ENCODE measurements at places on chromosomes 4 and X.

DNA sequence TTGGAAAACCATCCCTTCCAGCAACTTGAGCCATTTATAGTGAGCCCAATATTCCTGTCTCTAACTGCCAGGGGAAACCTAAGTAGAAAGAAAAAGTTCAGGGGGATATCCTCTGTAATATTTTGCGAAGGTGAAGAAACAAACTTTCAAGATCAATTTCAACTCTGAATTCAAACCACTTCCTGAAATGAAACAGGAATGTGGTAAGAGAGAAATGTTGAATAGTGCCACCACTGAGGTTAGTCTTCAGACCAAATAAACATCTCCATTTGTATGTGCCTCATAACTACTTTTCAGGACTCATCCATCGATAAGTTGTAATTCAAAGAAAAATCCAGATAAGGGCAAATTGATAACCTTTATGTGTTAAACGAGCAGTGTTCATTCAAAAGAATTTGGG lies 128.7 kb downstream of the GABRB1 start:
- H3K4me3 ChIP-seq: no peak overlapping the region
- ATAC-seq: no peak
- H3K27me3 ChIP-seq: no peaks in the 10 kb centered on the region
- H3K36me3 ChIP-seq: no peaks in the 10 kb centered on the region

- no peaks in the 10 kb centered on the region for H3K27me3 ChIP-seq
- no peak for ATAC-seq
- no peaks in the 10 kb centered on the region for H3K4me1 ChIP-seq
- H3K27ac ChIP-seq: no peak overlapping the region
- no peaks in the 10 kb centered on the region for H3K36me3 ChIP-seq
These were observed 56.4 kb downstream of the PGRMC1 start for GRCh38 chrX:119292445-119292844.

- H3K4me1 ChIP-seq: no peaks in the 10 kb centered on the region
- no peaks in the 10 kb centered on the region for H3K36me3 ChIP-seq
- H3K4me3 ChIP-seq: no peak overlapping the region
- no peak for ATAC-seq
These were observed 6.6 kb upstream of the PDCL2 start for GRCh38 chr4:55598641-55599040.

DNA sequence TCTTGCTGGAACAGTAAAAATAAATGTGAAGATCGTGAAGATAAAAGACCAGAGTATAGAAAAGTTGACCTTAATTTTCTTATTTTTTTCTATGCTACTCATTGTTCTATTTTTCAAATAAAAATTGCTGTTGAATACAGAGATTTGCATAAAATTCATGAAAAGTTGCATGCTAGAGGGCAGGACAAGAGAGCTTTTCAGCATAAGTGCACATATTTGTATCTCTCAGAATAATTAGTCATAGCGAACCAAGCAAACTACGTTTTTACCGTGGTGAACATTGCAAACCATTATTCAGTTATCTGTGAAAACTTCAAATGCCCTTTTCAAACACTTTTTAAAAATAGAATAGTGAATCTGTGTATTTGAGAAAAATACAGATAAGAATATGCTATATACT lies 26.4 kb upstream of the AFF2 start:
- H3K4me1 ChIP-seq: no peaks in the 10 kb centered on the region
- no peaks in the 10 kb centered on the region for H3K27me3 ChIP-seq
- no peak overlapping the region for H3K4me3 ChIP-seq
- H3K27ac ChIP-seq: no peak overlapping the region

DNA sequence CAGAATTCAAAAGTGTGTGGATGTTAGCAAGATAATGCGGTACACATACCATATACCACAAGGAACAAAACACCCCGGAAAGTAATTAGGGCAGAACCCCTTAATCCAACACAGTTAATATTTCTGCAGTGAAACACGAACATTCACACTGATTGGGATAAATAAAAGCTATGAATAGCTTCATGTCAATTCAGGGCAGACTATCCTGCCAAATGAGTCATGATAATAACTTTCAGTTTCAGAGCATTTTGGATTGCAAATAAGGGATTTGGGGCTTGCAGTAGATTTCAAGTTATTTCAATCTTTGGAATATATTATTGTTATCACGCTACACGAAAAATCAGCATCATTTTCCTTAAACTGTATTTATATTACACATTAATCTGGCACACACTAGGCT lies 24.3 kb downstream of the IRF2 start:
- H3K4me3 ChIP-seq: no peak overlapping the region
- ATAC-seq: no peak
- no peaks in the 10 kb centered on the region for H3K36me3 ChIP-seq
- no peak overlapping the region for H3K27ac ChIP-seq
- H3K4me1 ChIP-seq: peaks cover 48% of the 10 kb centered on the region
- no peaks in the 10 kb centered on the region for H3K27me3 ChIP-seq

DNA sequence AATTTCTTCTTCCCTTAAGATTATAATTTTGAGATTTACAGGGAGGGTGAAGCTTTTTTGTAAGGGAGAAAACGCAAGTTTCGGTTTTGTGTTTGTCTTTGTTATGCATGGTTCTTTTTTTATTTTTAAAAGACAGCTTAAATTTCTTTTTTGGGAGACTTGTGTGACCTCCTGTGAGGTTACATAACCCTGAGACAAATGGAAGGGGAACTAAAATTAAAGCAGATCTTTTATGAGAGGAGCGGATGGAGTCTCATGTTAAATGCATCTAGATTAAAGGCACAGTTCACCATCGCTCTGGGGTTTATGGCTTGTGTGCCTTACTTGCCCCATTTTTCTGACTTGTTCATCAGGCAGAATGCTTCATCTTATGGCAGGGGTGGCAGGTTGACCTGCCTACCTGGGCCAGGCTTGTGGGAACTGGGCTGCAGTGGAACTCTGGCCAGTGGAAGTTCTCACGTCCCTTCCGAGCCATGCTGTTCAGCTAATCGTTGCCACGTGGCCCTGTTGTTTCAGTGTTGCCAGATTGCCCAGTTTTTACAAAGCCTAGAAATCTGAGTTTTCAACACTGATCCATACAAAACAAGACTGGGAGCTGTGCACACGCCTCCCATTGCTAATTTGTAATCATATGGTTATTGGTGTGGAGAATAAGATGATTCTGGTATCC lies 291.8 kb downstream of the ARHGAP10 start:
- no peak for ATAC-seq
- peaks cover 2% of the 10 kb centered on the region for H3K4me1 ChIP-seq
- no peak overlapping the region for H3K4me3 ChIP-seq
- no peak overlapping the region for H3K27ac ChIP-seq
- peaks cover 18% of the 10 kb centered on the region for H3K36me3 ChIP-seq

DNA sequence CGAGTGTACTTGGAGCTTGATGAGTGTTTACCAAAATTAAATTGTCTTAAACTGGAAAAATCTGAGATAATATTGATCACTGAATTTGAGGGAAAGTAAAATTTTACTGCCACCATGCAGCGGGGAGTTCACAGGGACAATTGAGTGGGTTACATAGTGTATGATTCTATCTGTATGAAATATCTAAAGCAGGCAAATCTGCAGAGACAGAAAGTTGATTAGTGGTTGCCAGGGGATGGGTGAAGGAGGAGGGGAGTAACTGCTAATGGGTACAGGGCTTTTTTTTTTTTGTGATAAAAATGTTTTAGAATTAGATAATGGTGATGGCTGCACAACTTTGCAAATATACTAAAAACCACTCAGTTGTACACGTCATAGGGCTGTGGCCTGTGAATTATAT lies 35.4 kb upstream of the PDLIM3 start:
- no peak overlapping the region for H3K4me3 ChIP-seq
- H3K27ac ChIP-seq: peak overlapping the region; percentile 92
- no peaks in the 10 kb centered on the region for H3K27me3 ChIP-seq
- H3K36me3 ChIP-seq: no peaks in the 10 kb centered on the region
- no peak for ATAC-seq
- H3K4me1 ChIP-seq: peaks cover 55% of the 10 kb centered on the region

GRCh38 chr4:10747186-10747585 lies 62.6 kb upstream of the CLNK start:
- H3K36me3 ChIP-seq: no peaks in the 10 kb centered on the region
- no peak for ATAC-seq
- no peak overlapping the region for H3K4me3 ChIP-seq
- peak overlapping the region; percentile 12 for H3K27ac ChIP-seq

GRCh38 chrX:137915466-137915865 lies 349.5 kb downstream of the ZIC3 start:
- H3K4me1 ChIP-seq: no peaks in the 10 kb centered on the region
- no peaks in the 10 kb centered on the region for H3K27me3 ChIP-seq

- no peaks in the 10 kb centered on the region for H3K4me1 ChIP-seq
- no peaks in the 10 kb centered on the region for H3K27me3 ChIP-seq
- H3K4me3 ChIP-seq: no peak overlapping the region
- no peak overlapping the region for H3K27ac ChIP-seq
- H3K36me3 ChIP-seq: no peaks in the 10 kb centered on the region
- ATAC-seq: no peak
These were observed 290.9 kb upstream of the TACR3 start for GRCh38 chr4:104010722-104011121.

GRCh38 chrX:41779941-41780340 lies 56.0 kb downstream of the GPR82 start:
- H3K36me3 ChIP-seq: no peaks in the 10 kb centered on the region
- no peak for ATAC-seq
- no peaks in the 10 kb centered on the region for H3K4me1 ChIP-seq
- H3K27me3 ChIP-seq: no peaks in the 10 kb centered on the region

DNA sequence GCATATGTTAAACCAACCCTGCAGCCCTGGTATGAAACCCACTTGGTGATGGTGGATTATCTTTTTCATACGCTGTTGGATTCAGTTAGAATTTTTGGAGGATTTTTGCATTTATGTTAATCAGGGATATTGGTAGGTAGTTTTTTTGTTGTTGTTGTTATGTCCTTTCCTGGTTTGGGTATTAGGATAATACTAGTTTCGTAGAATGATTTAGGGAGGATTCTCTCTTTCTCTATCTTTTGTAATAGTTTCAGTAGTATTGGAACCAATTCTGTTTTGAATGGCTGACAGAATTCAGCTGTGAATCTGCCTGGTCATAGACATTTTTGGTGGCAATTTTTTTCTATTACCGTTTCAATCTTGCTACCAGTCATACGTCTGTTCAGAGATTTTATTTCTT lies 305.4 kb downstream of the IDS start:
- H3K27ac ChIP-seq: no peak overlapping the region
- no peak for ATAC-seq
- no peaks in the 10 kb centered on the region for H3K4me1 ChIP-seq
- H3K27me3 ChIP-seq: no peaks in the 10 kb centered on the region
- H3K36me3 ChIP-seq: no peaks in the 10 kb centered on the region

DNA sequence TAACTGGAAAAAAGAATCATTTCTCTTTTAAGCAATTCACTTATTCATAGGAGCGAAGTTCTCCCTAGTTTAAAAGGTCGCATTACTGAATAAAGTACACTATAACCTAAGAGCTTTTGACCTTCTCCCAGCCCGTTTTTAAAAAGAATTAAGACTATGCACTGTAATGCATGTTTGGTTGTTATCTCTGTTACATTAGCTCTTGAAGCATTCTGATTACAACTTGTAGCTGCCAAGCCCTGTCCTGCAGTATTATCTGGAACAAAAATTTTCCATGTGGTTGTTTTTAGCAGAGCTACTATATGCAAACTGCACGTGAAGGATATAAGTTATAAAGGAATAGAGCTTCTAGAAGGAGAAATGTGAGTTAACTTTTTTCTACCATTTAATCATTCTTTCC lies 8.1 kb downstream of the GAB1 start:
- H3K27me3 ChIP-seq: no peaks in the 10 kb centered on the region
- H3K4me3 ChIP-seq: peak overlapping the region; percentile 7
- H3K36me3 ChIP-seq: no peaks in the 10 kb centered on the region
- peak overlapping the region; percentile 38 for H3K27ac ChIP-seq
- no peaks in the 10 kb centered on the region for H3K4me1 ChIP-seq

- no peaks in the 10 kb centered on the region for H3K4me1 ChIP-seq
- no peak for ATAC-seq
- no peak overlapping the region for H3K27ac ChIP-seq
- H3K36me3 ChIP-seq: no peaks in the 10 kb centered on the region
These were observed 661.5 kb upstream of the EPHA5 start for GRCh38 chr4:66331761-66332160.

GRCh38 chr4:38174801-38175200 lies 214.6 kb downstream of the PTTG2 start:
- no peaks in the 10 kb centered on the region for H3K36me3 ChIP-seq
- no peak overlapping the region for H3K4me3 ChIP-seq
- peak; percentile 31 for ATAC-seq
- H3K27me3 ChIP-seq: no peaks in the 10 kb centered on the region
- H3K27ac ChIP-seq: no peak overlapping the region

- ATAC-seq: no peak
- no peak overlapping the region for H3K27ac ChIP-seq
- H3K36me3 ChIP-seq: no peaks in the 10 kb centered on the region
- H3K4me3 ChIP-seq: no peak overlapping the region
- H3K27me3 ChIP-seq: no peaks in the 10 kb centered on the region
- H3K4me1 ChIP-seq: no peaks in the 10 kb centered on the region
These were observed 624.7 kb upstream of the ZFP42 start for GRCh38 chr4:187370918-187371317.

- H3K27ac ChIP-seq: no peak overlapping the region
- no peaks in the 10 kb centered on the region for H3K4me1 ChIP-seq
- no peaks in the 10 kb centered on the region for H3K36me3 ChIP-seq
- ATAC-seq: no peak
- no peaks in the 10 kb centered on the region for H3K27me3 ChIP-seq
These were observed 182.4 kb downstream of the COX18 start for GRCh38 chr4:72887152-72887551.

- H3K4me1 ChIP-seq: no peaks in the 10 kb centered on the region
- no peak overlapping the region for H3K27ac ChIP-seq
- H3K4me3 ChIP-seq: no peak overlapping the region
- H3K27me3 ChIP-seq: no peaks in the 10 kb centered on the region
- H3K36me3 ChIP-seq: no peaks in the 10 kb centered on the region
These were observed 6.7 kb downstream of the TEC start for GRCh38 chr4:48262926-48263325.

DNA sequence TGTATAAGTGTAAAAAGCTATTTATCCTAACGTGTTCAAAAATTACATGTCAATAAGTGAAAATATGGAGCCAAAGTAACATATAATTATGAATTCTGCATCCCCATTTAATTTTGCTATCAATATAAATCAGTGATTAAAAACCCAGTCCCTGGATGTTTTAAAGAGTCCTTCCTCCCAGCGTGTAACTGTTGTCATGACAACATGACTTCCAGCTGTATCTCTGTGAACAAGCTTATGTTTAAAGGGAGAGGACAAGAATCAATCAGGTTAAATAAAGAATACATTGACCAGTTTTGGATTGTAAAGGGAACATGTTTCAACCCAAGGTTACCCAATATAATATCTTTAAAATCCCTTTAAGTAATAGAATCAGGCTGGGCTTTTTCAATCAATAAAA lies 219.7 kb downstream of the NSUN7 start:
- no peaks in the 10 kb centered on the region for H3K36me3 ChIP-seq
- H3K4me1 ChIP-seq: no peaks in the 10 kb centered on the region
- no peaks in the 10 kb centered on the region for H3K27me3 ChIP-seq
- H3K27ac ChIP-seq: no peak overlapping the region
- H3K4me3 ChIP-seq: no peak overlapping the region

GRCh38 chr4:76545226-76545884 lies 110.3 kb downstream of the SHROOM3 start:
- H3K27me3 ChIP-seq: no peaks in the 10 kb centered on the region
- H3K27ac ChIP-seq: no peak overlapping the region
- ATAC-seq: no peak

GRCh38 chr4:128862608-128863311 lies 53.3 kb downstream of the JADE1 start:
- H3K36me3 ChIP-seq: peaks cover 94% of the 10 kb centered on the region
- no peaks in the 10 kb centered on the region for H3K27me3 ChIP-seq
- H3K27ac ChIP-seq: peak overlapping the region; percentile 20
- ATAC-seq: no peak
- no peaks in the 10 kb centered on the region for H3K4me1 ChIP-seq

Data from gastroesophageal sphincter (tissue), 4 donors.